Mammary epithelial cell (primary cell): ENCODE measurements at places on chromosomes 13 and 19. TPM values are rescaled to one million over a fixed set of nuclear protein-coding genes. Genes with fewer than 3 reads are reported as not detected.

DNA sequence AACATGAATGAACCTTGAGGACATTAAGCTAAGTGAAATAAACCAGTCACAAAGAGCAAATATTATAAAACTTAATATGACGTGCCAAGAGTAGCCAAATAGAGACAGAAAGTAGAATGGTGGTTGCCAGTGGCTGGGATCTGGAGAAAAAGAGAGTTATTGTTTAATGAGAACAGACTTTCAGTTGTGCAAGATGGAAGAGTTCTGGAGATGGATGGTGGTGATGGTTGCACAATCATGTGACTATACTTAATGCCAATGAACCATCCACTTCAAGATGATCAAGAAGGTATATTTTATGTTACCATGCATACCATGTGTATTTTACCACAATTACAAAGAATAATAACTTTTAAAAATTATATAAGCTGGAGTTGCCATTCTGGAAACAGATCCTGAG is 65.7 kb upstream of the MTIF3 start:
- DNase-seq: peak; percentile 17

DNA sequence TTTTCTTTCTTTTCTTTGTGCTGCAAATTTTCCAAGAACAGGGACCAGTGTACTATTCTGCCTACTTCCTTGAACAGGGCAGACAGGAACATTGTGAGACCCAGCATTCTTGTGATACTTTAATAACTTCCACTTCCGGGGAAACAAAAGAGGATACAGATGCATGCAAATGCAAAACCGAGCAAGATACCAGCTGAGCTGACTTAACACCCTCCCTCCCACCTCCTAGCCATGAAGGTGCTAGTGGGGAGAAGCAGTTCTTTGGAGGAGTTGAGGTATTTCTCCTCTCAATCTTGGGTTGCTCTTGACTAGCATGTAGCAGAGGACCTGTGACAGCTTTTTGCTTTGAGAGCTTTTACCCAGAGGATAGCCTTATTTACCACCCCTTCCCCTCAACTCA is 111.2 kb downstream of the KLF5 start:
- no peak for DNase-seq

DNA sequence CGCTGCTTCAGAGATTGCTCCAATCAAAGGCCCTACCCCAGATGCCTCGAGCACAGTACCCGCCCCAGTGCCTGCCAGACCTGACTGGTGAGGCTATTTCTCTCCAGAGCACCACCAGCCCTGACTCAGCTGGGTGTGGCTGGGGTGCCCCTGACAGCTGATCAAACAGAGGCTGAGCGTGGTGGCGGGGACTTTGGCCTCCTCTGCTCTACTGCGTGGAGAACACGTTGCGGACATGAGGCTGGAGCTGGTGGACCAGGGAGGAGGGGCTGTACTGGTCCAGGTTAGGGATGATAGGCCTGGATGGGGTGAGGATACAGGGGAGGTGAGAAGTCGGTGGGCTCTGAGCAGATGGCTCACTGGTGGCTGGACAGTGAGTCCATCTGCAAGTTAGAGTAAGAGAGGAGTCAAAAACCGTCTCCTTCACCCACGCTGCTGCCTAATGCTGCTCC is 3.5 kb upstream of the DOCK6 start:
- peak; percentile 87 for DNase-seq

- DNase-seq: no peak
These were observed 113.8 kb downstream of the KATNAL1 start for GRCh38 chr13:30193279-30194234.

GRCh38 chr13:33089311-33089710 is 73.1 kb downstream of the KL start:
- DNase-seq: no peak

GRCh38 chr13:65940720-65941119 is 1289.4 kb downstream of the PCDH9 start:
- DNase-seq: no peak

DNA sequence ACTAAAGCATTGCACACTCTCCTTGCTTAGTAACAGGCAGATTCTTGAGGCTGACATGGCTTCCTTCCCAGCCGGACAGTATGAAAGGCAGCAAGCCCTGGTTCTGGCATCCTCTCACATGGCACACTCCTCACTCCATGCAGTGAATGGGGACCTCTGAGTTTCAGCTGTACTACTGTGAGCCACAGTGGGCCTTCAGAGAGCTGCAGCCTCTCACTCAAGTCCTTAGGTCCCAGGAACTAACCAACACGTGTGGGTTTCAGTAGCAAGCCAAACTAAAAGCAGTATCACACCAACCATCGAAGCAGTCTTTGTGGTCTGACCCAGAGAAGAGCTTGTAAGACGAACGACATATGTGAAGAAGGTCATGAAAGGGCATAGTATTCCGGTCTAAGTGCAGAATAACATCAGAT is 128.2 kb downstream of the TBC1D4 start:
- DNase-seq: no peak

Gene CFAP97D2
- total RNA-seq: not detected

Gene CLIP3
- 5.7 TPM for total RNA-seq

Gene SHANK1
- total RNA-seq: 0.13 and 0.14 TPM in 2 replicates

Gene GPC6
- total RNA-seq: 3.0 and 5.5 TPM in 2 replicates

Gene ZNF714
- 7.1 and 8.9 TPM in 2 replicates for total RNA-seq

Gene ZNF224
- total RNA-seq: 24.0 TPM
